ENCODE measurements at places on chromosomes 4 and X.

- no peak for DNase-seq
Measured at GRCh38 chrX:101677028-101677427, 17.4 kb upstream of the ARMCX2 start.

DNA sequence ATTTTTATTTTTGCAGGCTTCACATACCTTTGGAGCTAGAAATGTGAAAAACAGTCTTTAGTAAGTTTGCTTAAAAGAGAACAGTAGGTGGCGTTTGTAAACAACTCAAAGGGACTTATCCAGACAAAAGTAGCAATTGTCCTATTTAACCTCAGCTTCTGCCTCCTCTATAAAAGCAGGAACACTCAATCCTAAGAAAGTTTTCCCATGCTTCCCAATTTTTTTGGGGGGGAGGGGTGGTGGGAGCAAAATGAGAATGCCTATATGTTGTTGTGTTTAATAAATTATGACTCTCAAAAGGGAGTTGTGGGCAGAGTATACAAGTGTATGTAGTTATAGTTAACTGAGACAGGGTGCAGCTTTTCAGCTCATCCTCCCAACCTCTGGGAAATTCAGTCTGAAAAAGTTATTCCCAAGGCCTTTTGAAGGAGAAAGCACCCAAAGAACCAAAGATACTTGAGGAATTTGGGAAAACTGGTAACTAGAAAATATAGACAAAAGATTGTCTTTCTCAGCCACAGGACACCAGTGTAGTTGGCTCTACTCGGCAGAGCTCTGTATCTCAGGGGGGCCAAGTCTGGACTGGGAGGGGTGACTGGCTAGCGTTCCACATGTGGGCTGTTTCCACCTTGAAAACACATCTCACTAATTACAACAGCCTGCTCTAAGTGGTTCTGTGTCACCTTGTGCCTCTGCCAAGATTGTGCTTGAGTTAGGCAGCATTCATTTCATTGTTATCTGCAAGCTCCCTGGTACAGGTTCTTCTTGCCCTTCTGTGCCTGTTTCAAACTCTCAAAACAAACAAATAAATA lies 2.8 kb downstream of the SFRP2 start:
- no peak for DNase-seq

- no peak for DNase-seq
Measured at GRCh38 chrX:95383778-95384177, 1300.9 kb upstream of the DIAPH2 start.

DNA sequence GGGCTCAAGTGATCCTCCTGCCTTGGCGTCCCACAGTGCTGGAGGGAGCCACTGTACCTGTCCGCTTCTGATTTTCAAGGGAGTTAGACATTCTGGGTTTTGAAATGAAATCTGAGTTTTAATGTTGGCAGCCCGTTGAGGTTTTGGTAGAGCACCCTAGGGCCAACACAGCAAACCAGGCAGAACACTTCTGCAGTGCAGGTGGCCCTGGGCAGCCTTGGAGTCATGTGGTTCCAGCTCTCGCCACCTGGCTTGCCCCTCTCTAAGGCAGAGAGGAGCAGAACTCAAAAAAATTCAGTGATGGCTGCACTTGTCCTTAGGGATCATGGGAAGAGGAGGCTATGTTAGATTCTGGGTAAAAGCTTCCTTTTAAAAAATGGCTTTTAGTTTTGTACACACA lies 74.9 kb downstream of the CLDN34 start:
- DNase-seq: peak; percentile 1

- no peak for DNase-seq
Measured at GRCh38 chr4:163988391-163988790, 493.9 kb downstream of the TMA16 start.

- DNase-seq: no peak
Measured at GRCh38 chrX:39582091-39582490, 515.7 kb downstream of the BCOR start.

DNA sequence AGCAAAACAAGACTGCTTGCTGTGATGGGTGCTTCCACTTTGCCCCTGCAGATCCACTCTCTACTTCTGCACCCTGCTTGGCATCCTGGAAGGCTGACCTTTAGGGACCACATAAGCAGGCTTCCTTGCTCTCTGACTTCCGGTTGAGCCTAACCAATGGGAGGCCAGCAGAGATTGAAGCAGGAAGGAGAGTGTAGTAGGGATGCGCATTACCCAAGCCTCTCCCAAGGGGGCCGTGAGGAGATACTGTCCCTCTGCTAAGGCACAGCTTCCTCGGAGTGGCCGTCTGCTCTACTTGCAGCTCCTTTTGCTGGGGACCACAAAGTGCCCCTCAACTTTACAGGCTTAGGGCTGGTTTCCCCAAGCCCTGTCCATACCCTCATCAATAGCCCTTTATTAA lies 624.3 kb upstream of the TENM3 start:
- DNase-seq: no peak
